CD4-positive, alpha-beta T cell treated with Interleukin-1 beta for 1 hour (primary cell): ENCODE measurements at places on chromosomes 2 and 18.

GRCh38 chr18:2960983-2961696 is 51.8 kb downstream of the LPIN2 start:
- no peak for DNase-seq

DNA sequence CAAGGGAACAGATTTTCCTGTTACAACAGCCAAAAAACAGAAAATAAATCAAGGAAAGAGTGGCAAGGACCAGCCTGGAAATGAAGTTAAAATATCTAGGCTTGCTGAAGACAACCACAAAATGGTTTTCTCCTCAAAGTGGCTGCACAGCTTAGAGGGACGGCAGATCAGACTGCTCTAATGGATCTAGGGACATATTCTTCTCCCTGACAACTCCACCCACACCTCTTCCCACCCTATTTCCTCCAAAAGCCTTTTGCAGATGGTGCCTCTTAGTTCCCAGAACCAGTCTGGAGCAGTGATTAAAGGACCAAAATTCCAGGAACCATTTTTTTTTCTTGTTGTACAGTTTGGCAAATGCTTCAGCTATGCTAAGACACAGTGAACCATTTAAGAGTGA is 220.2 kb upstream of the SIX2 start:
- DNase-seq, result no peak

DNA sequence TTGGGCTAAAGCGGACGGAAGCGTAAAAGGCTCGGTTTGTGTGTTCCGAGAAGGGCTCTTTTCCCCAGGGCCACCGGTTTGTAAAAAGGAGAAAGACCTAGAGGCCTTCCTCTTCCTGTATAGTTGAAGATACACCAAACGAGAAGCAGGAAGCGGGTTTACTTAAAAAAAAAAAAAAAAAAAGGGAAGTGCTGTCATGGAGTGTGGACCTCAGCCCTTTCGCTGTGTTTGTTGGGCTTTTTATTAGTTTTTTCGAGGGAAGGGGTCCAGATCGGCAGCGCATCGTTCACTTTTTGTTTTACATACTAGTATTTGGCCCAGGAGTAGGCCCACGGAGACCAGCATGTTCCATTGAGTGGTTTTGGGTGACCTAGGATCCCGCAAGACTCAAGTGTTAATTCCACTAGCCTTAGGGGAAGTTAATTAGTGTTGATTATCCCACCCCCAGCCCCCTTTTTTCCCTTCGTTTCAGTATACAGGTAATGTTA is 676 bp downstream of the ACTR2 start:
- peak; percentile 59 for DNase-seq

DNA sequence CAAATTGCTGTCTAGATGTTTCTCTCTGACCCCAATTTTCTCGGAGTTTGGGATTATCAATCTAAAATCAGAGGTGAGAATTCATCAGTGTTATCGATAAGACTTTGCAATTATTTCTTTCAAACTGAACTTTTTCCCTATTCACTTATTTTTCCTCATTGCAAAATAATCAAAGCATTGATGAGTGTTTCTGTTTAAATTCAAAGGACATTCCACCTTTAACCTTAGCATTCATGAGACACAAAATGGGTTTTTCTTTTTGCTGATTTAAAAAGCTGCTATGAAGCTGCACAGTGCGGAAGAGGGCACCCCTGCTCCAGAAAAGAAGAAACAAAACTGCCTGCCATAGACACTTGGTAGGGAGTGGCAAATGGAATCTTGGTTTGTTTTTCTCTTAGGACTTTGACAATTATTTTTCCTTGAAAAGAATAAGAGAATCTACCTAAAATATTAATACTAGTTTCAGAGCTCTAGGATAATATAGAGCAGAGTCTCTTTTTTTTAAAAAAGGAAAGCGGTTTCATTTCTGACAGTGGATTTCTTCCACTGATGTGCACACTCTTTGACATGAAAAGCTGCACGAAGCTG is 203.4 kb downstream of the TGIF1 start:
- no peak for DNase-seq

- no peak for DNase-seq
These were observed 305.2 kb downstream of the CLIP4 start for GRCh38 chr2:29420464-29420863.

DNA sequence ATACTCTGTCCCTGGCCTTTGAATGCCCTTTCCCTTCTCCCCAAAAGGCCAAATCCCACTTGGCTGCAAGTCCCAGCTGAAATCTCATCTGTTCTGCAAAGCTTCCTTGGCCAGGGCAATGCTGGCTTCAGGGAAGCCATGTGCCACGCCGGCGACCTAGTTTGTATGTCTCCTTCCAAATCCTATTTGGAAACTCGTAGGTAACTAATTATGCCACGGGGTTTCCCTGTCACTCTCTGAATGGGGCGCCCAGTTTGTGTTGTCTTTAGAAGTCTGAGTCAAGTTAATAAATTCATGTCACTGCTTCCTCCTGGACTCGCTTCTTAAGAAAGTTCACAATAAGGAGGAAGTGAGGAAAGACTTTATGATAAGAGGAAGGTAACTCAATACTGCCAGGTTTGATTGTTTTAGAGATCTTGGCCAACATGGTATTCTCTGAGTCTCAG is 19.1 kb downstream of the FHL2 start:
- DNase-seq, result no peak

DNA sequence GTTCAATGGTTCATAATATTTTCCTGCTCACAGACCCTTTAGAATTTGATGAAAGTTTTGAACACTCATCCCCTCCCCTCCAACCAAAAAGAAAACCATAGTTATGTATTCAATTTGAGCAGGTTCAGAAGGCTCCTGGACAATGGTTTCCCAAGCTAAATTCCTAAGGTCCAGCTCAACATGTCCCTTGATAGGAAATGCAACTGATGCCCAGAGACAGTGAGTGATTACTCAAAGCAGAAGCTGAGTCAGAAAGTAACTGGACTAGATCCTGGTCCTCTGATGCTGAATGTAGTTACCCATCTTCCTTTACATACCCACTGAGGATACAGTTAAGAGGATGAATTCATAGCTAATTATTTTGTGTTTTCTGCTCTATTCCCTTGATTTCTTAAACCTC is 218.9 kb upstream of the NCKAP5 start:
- DNase-seq, result no peak

DNA sequence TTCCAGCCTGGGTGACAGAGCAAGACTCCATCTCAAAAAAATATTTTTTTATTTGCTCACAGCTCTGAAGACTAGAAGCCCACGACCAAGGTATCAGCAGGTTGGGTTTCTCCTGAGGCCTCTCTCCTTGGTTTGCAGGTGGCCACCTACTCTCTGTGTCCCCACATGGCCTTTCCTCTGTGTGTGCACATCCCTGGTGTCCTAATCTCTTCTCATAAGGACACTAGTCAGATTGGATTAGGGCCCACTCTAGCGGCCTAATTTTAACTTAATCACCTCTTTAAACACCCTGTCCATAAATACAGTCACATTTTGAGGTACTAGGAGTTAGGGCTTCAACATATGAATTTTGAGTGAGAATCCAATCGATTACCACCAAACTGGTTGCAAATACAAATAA is 2.0 kb upstream of the RAB3GAP1 start:
- DNase-seq, result no peak

DNA sequence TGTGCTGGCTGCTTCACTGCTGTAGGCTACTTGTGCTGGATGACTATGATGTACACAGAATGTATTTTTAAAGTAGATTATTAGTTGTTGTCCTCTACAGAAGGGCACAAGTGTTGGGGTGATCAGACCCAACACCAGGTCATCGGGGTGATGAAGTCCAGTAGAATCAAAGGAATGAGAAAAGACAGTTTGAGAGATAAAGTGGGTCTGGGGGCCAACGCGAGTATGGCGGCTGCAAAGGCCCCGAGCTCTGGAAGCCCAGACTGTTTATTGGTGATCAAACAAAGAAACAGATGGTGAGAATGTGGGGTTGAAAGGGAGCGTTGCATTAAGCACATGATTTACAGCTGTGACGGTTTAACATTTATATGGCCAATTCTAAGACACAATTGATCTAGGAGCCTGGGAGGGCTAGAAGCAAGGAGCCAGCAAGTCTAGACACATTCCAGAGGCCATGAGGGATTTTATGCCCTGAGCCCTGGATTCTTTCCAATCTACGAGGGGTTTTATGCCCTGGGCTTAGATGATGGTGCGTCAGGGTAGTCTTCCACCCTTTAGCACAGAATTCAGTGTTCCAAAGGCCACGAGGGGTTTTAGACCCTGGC is 153.5 kb downstream of the AGPS start:
- no peak for DNase-seq

GRCh38 chr18:76449111-76449453 is 46.0 kb downstream of the ZNF516 start:
- DNase-seq, result no peak

DNA sequence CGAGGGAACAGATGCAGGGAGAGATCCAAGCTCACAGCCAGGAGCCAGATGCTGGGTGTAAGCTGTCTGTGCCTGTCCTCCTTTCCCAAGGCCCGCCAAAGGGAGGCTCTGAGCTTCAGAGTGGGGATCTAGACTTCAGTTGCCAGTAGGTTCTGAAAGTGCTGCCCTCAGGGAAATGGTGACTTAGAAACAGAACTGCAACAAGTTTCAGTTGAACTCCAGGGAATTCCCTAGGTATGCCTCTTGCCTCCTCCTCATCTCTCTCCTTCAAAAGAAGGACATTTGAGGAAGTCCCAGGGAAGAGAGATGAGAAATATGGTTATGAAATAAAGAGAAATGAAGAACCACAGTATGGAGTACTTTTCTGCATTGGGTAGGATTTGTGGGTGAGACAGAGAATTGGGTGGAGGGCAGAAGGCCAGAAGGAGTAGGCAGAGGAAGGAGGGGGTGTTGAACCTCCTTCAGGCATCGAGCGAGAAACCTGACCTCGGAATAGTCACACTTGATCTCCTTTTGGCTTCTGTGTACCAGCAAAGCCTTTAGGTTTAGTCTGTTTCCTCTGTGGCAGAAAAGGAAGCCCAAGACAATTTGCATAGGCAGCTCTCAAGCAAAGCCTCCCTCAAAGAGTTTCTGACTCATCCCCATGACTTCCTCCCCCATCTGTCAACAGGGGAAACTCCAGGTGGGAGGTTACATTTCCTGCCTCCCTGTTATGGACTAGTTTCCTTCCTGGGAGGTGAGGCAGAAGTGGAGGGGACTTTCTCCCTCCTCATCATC is 45.7 kb downstream of the QPCT start:
- DNase-seq, result peak; percentile 72

DNA sequence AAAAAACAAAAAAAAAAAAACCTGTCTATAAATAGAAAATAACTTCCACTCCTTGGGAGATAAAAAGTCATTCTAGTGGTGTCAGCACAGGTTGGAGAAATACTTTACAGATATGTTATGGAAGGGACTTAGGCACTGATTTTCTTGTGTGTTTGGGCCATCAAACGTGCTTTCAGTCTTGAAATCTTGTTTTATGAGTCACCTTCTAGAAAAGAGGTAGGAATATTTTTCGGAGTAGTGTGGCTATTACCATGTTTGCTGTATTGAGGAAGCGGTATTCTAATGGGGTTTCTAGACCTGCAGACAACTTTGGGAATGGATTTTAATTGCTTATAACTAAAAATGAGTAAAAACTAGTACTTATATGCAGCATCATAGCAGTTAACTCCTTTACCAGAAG is 12.0 kb downstream of the HNMT start:
- no peak for DNase-seq

GRCh38 chr2:41387519-41387918 is 660.3 kb upstream of the PKDCC start:
- DNase-seq, result no peak

- DNase-seq, result peak; percentile 65
These were observed 725 bp downstream of the FBXO48 start for GRCh38 chr2:68466361-68466777.

DNA sequence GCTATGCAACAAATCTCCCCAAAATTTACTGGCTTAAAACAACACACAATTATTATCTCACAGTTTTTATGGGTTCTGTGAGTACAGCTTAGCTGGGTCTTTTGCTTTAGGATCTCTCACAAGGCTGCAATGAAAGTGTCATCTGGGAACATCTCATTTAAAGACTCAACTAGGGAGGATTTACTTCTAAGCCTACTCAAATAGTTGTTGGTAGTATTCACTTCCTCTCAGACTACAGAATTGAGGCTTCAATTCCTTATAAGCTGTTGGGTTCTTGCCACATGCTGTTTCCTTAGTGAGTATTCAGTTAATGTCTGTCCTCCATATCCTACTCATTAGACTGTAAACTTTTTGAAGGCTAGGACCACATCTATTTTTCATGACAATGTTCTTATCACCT is 72.3 kb downstream of the MDH1 start:
- DNase-seq, result no peak

- peak; percentile 64 for DNase-seq
These were observed 267.4 kb downstream of the PHLPP1 start for GRCh38 chr18:62982600-62983251.

GRCh38 chr2:7670905-7671641 is 753.9 kb downstream of the RNF144A start:
- DNase-seq, result no peak

- no peak for DNase-seq
These were observed 150.5 kb upstream of the L3MBTL4 start for GRCh38 chr18:6564950-6565814.

DNA sequence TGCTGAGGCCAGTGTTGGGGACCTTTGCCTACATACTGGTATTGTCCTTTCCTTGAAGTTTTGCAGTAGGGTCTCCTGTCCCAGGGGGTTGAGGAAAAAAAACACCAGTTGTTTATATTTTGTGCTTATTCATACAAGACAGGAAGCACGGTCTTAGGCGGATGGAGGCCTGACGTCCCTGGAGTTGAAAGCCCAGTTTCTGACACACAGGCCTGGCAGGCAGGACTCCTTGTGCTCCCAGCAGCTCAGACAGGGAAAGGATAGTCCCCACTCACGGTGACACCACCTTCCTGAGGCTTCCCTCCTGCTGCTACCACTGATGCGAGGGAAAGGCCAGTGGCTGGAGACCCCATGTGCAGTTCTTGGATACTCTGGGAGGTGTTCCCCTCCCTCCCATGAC is 15.5 kb upstream of the SP100 start:
- no peak for DNase-seq

GRCh38 chr2:238379096-238379810 is 47.5 kb upstream of the ASB1 start:
- peak; percentile 52 for DNase-seq

GRCh38 chr2:48043746-48044145 is 137.4 kb upstream of the FBXO11 start:
- DNase-seq, result no peak

DNA sequence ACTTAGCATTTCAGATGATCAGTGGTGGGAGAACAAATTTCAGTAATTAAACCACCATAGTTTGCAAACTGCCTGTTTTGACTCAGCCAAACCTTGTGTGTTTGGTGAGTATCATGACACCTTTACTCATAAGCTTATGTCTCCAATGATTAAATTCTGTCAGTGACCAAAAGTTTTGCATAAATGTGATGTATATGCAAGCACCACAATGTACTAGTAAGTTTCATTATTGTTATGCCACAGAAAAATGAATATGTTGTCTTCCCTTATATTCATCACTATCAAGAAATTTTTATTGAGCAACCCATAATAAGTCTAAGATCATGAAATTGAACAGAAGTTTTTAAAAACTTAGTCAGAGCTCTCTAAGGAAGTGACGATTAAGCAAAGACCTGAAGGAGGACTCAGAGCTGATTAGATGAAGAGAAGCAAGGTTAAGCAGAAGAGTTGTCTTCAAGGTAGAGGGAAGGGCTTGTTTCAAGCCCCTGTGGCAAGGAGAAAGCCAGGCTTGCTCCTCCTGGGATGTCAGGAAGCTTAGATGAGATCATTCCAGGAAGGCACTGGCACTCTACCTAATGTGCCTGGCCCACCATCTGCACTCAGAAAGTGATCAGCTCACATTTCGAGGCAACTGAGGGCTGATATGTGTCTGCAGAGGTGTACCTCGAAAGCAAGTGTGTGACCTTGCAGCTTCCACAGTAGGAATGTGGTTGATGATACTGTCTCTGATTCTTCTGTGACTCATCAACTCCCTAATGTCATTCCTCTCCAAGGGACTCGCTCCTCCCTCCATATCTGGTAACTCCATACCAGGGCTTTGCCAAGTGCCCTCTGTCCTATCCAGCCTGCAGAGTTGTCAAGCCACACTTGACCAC is 54.7 kb downstream of the KCTD18 start:
- DNase-seq, result no peak
